ENCODE measurements at places on chromosomes 4 and X. TPM values are rescaled to one million over a fixed set of nuclear protein-coding genes. Genes with fewer than 3 reads are reported as not detected.
A peak's percentile ranks its signal among the peaks of the same experiment; 100 is the strongest.

Gene LGI2
- 0.30 TPM for total RNA-seq

GRCh38 chr4:137641544-137641943, 109.2 kb upstream of the PCDH18 start:
- peak; percentile 20 for DNase-seq

Gene NSG1
- not detected for total RNA-seq

- DNase-seq = no peak
These were observed 70.0 kb downstream of the MGST2 start for GRCh38 chr4:139735381-139736273.

DNA sequence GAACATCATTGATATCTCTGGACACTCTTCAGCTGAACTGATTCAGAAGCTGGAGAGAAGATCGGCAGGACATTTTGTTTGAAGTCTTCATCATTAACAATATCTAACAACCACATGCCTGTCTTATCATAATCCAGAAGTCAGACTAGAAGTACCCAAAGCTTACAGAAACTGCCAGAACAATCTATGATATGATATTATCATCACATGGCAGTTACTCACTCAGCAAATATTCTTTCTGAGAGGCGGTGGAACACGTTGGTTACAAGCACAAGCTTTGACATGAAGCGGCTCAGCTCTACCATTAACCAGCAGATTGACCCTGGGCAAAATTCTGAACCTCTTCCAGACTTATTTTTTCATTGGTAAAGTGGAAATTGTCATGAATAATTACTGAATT, 69.4 kb upstream of the KIT start:
- no peak for DNase-seq

Gene HOPX
- total RNA-seq = not detected

DNA sequence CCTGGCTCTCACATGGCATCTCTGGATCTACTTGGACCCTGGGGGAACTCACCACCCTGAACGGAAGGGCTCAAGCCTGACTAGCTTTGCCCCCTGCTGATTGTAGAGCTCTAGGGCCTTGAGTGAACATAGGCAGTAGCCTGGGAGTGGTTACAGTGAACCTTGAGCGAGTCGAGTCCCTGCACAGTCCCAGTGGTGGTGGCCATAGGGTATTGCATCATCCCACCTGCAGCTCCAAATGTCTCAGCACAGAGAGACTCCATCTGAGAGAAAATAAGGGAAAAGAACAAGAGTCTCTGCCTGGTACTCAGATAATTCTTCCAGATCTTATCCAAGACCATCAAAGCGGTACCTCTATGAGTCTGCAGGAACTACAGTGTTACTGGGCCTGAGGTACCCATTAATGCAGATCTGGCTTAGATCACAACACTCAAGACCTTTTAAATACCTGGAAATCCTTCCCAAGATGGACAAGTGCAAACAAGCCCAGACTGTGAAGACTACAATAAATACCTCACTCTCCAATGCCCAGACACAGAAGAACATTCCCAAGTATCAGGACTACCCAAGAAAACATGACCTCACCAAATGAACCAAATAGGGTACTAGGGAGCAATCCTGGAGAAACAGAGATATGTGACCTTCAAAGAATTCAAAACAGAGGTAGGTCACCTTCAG, 167.5 kb upstream of the TET2 start:
- DNase-seq = no peak

DNA sequence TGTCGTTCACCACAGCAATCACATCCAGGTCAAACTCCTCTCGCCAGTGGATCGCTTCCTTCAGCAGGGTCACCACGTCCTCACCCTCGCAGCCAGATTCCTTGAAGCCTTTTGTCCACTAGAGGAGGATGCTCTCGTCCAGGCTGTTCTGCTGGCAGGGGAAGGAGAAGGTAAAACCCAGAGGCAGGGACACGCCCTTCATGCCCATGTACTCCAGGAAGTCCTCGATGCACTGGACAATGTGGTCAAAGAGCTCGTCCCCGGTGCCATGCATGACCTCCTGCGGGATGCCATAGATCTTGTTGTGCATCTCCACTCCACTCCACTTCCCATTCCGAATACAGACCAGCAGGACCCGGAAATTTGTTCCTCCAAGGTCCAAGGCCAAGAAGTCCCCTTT, 152.4 kb downstream of the TENT5D start:
- DNase-seq = no peak

Gene PWWP3B
- not detected for total RNA-seq

DNA sequence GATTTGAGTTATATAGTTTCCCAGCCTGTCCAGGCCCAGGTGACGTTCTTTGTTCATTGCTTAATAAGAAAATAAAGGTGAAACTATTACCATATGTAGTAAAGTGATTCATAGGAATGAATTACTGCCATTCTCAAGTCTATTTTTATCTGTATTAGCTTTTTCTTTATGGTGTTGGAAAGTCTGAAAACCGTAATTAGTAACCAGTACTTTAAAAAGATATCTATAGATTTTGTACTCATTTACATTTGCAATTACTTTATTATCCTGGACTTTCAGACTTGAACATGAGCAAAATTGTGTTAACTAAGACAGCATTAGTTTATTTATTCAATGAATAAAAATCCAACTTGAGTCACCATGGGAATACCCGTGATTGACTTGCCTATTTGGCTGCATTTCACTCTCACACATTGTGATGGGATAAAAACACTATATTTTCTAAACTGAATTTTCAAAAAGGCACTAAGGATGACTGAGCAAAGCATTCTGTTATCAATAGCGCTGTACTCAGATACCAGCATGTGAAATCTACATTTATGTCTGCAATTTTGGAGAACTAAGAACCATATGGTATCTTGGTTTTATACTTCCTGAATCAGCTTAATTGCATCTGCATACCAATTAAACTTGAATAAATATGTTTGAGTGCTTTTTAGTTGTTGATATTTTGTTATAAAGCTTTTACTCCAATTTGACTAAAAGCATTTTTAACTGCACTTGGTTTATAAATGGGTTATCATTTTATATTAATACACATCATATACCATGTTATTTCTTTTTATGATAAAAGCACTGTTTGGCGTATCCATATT, 154.6 kb downstream of the CCSER1 start:
- DNase-seq = no peak

GRCh38 chrX:39175418-39176057, 374.3 kb downstream of the MID1IP1 start:
- DNase-seq = no peak

GRCh38 chr4:183905081-183905592, at the start of gene STOX2:
STOX2 (plus strand) TSS chr4:183905307; CDS start chr4:183906791, 1,484 bp downstream.
- DNase-seq = peak; percentile 69

GRCh38 chrX:20128670-20129069, 12.0 kb upstream of the MAP7D2 start:
- no peak for DNase-seq

Gene QRFPR
- 0.07 TPM for total RNA-seq

Gene CT83
- not detected for total RNA-seq

Data from MG63 (cell line).